ENCODE measurements at places on chromosomes 12 and 14.

DNA sequence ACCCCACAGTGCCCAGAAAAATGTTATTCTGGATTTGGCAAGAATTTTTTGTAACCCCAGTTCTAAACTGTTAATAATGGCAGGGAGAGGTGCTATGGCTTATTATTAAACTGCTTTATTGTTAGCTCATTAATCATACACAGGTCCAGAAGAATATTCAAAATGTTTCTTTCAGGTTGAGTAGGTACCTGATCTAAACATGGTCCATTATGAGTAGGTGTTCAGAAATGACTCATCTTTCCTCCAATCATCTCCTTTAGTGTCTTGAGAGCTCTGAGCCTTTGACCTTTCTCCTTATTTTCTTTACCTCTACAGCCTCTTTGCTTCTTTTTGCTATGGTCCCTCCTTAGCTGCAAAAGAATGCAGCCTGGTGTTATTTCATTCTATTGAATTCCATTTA is 211.0 kb upstream of the GARIN6 start:
- DNase-seq, result no peak

- no peak for DNase-seq
Measured at GRCh38 chr12:48788524-48788853, 400 bp downstream of the ADCY6 start.

GRCh38 chr14:89619596-89619995 is 202.6 kb upstream of the FOXN3 start:
- DNase-seq, result no peak

DNA sequence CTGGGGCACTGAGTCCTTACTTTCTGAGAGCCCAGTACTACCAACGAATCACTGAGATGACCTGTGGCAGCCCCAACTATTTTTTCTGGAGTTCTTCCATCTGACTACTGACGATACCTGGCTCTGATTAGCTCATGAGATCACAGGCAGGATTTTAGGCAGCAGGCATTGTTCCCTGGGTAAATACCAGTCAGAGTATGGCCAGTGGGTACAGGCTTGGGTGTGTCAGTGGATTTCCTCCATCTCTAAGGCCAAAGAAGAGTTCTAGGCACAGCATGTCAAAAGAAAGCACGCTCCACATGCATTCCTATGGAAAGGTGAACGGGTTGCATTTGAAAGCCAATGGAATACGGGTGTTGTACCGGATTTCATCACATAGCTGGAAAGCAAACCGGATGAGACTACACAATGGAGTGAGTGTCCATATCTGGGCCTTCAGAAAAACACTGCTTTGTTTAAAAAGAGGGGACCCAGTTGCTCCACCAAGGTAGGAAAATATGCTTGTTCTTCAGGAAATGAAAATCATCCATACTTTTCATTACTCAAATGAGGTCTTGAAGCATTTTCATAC is 55.0 kb downstream of the PAX9 start:
- DNase-seq, result no peak

DNA sequence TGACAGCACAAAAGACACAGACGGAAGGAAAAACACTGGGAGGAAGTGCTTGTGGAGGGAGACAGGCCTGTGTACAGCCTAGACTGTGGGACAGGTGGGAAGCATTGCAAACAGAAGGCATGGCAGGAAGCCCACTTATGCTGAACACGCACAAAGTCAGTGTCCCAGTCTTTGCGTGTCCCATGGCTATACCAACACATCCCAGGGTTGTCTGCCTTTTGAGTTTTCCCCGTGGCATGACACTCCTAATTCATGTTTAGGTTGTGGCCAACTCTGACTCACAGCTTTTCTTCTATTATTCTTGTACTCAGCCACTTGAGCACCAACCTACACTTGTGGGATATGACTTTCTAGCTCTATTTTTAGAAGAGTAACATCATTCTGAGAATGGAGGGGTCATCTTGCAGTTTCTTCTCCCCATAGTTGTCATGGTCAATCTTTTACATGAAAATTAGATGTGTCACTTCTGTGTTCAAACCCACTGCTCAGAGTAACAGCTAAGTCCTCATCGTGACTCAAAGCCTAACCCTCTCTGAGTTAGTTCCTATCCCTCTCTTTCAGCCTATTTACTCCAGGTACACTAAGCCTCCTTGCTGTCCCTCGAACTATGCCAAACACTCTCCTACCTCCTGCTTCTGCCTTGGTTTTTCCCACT is 27.5 kb upstream of the JPH4 start:
- DNase-seq, result no peak

DNA sequence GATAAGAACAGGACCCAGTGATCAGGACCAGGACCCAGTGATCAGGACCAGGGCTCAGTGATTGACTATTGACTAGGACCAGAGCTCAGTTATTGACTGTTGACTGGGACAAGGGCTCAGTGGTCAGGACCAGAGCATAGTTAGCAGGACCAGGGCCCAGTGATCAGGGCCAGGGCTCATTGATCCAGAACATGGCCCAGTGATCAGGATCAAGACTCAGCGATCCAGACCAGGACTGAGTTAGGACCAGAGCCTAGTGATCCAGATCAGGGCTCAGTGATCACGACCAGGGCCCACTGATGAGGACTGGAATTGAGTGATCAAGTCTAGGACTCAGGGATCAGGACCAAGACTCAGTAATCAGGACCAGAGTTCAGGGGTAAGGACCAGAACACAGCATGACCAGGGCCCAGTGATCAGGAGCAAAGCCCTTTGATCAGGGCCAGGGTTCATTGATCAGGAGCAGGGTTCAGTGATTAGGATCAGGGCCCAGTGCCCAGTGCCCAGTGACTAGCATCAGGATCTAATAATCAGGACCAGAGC is 176.0 kb downstream of the TMEM121 start:
- no peak for DNase-seq

GRCh38 chr14:39107591-39107996 is 4.6 kb upstream of the SEC23A start:
- no peak for DNase-seq

GRCh38 chr12:81296556-81297305 is 218.9 kb downstream of the ACSS3 start:
- DNase-seq, result no peak

GRCh38 chr12:69071091-69071370 is 138.1 kb upstream of the CPM start:
- no peak for DNase-seq

GRCh38 chr12:79717006-79717405 is 26.2 kb upstream of the PAWR start:
- no peak for DNase-seq

DNA sequence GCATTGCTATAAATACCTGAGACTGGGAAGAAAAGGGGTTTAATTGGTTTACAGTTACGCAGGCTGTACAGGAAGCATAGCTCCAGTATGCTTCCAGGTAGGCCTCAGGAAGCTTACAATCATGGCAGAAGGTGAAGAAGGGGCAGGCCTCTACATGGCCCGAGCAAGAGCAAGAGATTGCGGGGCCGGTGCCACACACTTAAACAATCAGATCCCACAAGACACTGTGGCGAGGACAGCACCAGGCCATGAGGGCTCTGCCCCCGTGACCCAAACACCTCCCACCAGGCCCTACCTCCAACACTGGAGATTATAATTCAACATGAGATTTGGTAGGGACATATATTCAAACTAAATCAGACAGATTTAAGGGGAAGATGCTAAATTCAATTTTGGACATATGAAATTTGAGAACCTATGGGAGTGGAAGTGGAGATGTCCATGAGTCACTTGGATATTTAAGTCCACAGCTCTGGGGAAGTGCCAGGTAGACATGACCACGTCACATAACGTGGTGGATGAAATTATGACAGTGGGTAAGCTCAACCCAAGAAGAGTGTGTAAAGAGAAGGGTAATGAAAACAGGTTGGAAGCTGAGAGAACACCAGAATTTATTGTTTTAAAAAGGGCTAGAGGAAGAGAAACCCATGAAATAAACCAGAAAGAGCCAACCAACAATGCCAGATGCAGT is 1.5 kb upstream of the LTA4H start:
- DNase-seq, result no peak

DNA sequence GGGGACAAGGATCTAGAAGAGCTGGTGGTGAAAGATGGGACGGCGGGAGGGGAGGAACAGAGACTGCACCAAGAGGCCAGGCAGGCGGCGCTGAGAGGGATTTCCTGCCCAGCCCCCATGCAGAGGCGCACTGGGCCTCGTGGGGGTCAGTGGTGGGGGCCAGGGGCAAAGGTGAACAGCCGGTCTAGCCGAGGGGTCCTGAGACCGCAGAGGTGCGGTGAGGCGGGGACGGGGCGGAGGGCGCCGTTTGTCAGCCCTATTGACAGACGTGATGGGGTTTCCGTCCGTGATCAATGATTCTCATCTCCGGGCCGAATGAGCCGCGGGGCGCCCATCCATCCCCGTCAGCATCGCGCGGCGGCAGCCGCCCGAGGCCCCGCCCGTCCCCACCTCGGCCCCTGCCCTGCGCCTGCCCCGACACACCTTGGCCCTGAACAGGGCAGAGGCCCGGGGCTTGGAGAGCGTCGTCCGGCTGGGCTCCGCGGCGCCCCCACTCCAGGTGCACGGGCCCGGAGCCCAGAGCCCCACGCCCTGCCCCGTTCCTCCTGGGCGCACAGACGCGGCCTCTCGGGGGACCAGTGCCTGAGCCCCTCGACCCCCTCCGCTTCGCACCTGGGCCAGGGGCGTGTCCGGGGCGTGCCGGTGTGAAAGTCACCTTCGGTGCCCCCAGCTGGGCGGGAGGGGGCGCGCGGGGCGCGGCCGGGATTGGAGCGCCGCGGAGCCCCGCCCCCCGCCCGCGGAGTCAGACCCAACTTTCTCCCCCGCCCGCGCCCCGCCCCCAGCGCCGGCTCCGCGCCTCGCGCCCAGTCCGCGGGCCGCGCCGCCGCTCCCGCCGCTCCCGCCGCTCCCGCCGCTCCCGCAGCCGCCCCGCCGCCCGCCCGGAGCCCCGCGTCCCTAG is at the start of gene NXPH4:
Gene NXPH4, plus strand, starts transcription at position 781 of the 898 bp plus-strand sequence. CDS start 176 bp downstream, outside the sequence.
- no peak for DNase-seq

DNA sequence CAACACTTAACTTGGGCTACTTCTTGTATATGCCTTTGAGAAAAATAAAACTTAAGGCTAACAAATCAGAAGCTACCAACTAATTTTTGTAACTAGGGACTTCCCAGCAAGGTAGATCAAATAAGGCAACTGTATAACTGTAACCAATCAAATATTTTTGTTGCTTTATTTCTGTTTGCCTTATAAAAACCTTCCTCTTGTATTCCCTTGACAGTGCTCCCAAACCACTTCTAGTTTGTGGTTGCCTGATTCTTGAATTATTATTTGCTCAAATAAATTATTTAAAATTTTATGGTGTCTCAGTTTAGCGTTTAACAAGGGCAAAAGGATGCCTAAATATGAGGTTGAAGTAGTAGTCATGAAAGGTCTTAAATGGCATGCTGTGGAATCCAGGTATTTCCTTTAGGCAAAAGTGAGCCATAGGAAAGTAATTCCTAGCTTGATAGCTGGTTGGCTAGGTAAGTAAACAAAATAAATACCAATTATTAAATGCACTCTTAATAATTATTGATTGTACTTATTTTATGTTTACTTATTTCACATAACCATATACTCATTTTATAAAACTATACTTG is 632.6 kb downstream of the RPL10L start:
- DNase-seq, result no peak

- DNase-seq, result no peak
Measured at GRCh38 chr14:45793081-45793480, 540.1 kb upstream of the MIS18BP1 start.

- peak; percentile 50 for DNase-seq
Measured at GRCh38 chr12:98002887-98003493, 512.4 kb upstream of the TMPO start.

DNA sequence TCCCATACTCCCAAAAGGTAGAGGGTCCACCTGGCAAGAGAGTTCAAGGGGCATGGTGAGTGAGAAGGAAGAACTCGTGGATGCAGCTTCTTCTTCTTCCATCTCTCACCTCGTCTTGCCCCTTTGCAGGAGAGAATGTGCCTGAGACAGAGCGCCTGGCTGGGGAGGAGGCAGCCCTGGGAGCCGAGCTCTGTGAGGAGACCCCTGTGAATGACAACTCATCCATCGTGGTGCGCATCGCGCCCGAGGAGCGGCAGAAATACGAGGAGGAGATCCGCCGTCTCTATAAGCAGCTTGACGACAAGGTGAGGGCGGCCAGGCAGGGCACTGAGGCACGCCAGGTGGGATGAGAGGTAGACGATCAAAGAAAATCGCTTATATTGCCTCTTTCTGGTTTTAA is 20.0 kb downstream of the KIF5A start:
- no peak for DNase-seq

GRCh38 chr14:95311752-95312151 is 8.0 kb downstream of the CLMN start:
- DNase-seq, result no peak

DNA sequence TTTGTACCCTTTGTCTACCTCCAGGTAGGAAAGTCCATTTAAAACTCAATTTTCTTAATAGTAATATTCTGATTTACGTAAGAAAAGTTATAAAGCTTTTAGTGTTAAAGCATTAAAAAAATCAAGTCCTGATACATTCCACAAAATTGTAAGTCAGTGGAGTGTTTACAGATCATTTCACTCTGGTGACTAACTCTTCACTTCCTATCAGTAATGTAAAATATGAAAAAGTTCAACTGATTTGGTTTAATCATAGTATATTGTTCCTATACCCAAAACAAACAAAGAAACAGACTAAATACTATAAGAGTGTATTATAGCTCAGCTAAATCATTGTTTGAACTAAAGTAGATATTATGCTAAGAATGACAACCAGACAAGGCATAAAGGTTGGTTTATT is 85.9 kb downstream of the VEZT start:
- DNase-seq, result no peak

DNA sequence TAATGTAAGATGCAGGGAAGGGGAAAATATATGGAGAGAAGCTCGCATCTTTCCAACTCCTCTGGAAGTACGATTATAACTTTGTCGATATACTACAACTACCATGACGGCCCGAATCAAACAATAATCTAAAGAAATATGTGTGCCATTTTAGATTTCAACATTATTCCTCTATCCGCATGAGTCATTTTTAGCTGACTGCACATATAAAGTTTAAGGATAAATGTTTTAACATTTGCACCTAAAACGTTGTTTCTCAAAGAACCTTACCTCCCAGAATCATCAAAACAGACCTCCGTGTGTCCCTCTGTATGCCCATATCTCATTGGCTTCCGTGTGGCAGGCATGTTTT is 482 bp downstream of the WDHD1 start:
- DNase-seq, result no peak

GRCh38 chr12:132702640-132703039 is 8.0 kb upstream of the PGAM5 start:
- no peak for DNase-seq

DNA sequence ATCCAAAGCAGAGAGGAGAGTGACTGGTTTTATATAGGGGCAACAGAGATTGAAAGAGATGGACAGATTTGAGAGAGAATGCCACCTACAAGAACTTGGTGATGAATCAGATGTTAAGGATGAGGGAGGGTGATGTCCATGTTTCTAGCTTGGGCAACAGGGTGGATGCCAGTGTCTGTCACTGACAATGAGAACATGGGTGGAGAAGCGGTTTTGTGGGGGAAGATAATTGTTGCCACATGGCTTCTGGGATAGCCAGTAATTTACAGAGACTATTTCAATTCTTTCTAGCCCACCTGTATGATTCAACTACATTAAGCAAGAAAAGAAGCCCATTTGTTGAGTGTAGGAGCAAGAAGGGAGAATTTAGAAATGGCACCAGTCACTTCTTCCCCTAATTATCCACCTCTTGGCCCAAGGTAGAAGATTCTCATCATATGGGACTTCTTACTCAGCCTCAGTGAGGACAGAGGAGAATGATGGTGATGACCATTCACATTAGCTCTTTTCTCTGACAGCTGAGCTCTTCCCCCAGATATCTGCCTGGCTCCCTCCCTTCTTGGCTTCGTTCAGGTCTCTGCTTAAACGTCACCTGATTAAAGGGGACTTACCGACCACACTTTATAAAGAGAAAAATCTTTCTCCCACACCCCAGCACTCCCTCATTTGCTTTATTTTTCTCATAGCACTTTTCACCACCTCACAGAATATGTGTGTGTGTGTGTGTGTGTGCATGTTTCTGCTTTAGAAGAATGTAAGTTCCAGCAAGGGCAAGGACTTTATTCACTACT is 117.8 kb downstream of the DUSP6 start:
- DNase-seq, result no peak
